OCI-M1 (cell line): ENCODE measurements at places on chromosomes 3 and 15.
A peak's percentile ranks its signal among the peaks of the same experiment; 100 is the strongest.

GRCh38 chr3:195119461-195120266 is 151.3 kb downstream of the XXYLT1 start:
- no peak for DNase-seq

- DNase-seq: peak; percentile 8
Observed at GRCh38 chr15:97200161-97200560, 760.3 kb upstream of the ARRDC4 start.

DNA sequence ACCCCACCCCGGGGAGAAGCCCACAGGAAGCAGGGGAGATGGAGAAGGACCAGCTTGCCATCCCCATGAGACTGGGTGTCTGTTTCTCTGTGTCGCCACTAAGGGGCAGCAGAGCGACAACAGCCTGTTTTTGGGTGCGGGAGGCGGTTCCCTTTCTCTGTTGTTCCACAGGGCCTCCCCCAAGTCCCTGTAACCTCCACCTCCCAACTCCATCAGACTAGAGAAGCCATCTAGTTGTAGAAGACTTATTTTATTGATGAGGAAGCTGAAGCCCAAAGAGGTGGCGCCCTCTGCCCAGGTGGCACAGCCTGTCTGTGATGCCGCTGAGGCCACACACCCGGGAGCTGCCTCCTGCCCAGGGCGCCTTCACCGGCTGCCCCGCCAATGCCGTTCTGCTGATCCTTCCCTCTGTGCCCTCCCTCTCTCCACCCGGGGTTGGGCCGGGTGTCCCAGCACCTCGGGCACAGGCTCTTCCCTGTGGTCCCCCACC is 3.9 kb upstream of the CCDC9B start:
- peak; percentile 63 for DNase-seq

DNA sequence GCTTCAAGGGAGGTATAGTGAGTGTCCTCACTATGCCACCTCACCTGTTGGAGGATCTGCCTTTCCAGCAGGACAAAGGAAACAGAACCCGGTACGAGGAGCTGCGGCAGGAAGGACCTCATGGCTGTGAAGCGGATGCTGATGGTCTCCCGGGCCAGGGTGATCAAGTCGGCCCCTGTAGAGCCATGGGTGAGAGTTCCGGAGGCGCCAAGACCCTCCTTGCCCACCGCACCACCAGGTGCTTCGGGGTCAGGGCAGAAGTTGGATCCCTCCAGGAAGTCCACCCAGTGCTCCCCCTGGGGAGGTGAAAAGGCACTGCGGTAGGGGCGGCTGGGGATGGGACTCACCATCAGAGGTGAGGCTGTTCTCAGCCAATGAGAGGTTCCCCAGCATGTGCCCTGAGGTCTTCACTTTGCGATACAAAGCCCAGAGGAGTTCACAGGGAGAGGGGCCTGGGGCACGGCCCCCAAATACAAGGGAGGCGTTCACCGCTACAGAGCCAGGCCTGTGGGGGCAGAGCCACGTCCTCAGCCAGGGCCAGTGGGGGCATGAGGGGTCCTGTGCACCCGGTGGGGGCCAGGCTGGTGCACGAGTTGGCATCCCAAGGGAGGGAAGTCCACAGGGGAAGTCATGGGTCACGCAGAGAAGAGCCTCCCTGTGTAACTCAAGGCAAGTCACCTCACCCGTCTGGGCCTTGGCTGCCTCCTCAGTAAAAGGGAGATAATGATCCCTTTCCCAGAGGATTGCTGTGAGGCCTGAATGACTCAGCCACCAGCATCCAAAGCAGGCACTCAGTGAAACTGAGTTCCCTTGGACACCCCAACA is 27.7 kb downstream of the C15orf39 start:
- no peak for DNase-seq

GRCh38 chr3:42148982-42149432 is 57.9 kb downstream of the TRAK1 start:
- DNase-seq: no peak

DNA sequence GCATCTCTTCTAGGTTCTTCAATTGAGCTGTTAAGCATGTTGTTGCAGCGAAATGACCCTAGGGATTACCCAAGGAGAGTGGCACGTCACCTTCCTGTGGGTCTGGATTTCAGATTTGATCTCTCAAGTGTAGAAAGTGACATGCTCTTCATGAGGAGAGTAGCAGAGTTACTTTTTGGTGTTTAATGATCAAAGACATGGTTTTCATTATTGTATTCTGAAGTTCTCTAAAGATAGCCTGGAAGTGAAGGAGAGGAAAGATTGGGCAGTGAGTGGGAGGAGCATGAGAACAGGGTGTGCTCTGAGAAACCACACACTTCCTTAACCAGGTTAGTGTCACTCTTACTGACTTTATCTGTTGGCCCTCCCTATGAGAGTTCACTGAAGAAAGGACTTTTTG is 153.6 kb downstream of the AKAP13 start:
- peak; percentile 64 for DNase-seq

GRCh38 chr3:16595778-16596177 is 9.4 kb downstream of the DAZL start:
- no peak for DNase-seq

GRCh38 chr3:67819447-67819846 is 165.0 kb upstream of the SUCLG2 start:
- peak; percentile 0 for DNase-seq

DNA sequence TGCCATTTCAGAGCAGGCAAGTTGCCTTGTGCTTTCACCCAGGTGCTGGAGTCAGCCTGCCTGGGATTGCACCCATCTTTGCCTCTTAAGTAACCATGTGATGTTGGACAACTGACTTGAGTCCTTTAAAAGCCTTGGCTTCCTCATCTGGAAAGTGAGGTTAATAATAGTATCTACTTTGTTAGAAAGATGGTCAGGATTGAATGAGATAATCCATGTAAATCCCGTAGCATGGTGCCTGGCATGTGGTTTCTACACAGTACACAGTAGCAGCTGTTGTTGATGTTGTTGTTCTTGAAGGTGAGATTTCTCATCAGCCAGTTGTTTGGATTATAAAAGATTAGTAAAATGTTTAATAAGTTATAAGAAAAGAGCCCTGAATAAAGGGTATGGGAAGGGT is 48.8 kb downstream of the PSMD6 start:
- DNase-seq: no peak

DNA sequence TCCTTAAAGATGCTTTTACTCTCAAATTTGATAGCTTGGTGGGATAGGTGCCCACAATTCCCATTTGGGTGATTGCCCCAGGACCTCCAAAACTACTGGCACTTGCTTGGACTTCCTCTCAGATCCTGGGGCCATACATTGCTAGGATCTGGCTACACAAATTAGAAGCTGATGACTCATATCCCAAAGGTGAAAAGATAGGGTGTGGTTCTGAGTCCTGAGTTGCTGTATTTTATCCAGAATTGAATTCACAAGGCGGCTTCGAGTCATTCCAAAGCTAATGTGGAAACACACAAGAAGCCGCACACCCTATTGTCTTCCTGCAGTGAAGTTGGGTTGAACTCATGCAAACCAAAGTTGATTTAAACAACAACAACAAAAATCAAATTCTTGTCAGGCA is 53.4 kb downstream of the DUT start:
- no peak for DNase-seq

DNA sequence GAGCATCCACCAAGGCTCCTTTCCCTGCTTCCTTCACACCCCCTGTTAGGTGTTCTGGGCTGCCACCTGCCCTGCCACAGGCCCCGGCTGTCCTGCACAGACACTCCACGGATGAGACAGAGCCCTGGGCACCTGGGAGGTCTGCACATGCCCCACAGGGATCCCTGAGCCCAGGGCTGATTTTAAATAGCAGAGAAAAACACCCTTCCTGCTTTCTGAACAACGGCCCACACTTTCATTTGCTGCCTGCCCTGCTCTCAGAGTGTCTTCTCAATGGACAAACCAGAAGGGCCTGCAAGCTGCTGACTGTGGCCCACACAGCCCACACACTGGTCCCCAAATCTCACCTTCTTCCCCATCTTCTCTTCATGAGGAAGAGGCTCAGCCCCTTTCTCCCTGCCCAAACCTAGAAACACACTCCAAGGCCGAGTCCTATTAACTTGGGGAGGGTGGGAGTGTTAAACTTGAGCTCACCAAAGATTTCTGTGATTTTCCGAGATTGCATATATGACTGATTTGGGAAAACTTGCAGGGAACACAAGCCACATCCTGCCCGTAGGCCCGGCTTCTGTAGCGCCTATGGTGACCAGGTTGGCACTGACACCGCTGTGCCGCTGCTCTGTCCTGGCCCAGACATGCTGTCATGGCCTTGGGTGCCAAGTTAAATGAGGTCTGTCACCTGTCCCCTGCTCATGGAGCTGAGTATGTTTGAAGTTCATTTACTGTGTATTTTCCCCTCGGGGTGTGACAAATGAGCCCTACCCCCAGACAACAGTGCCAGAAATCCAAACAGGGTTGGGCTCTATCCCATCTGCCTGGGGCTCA is 47.2 kb upstream of the KLF13 start:
- DNase-seq: no peak

DNA sequence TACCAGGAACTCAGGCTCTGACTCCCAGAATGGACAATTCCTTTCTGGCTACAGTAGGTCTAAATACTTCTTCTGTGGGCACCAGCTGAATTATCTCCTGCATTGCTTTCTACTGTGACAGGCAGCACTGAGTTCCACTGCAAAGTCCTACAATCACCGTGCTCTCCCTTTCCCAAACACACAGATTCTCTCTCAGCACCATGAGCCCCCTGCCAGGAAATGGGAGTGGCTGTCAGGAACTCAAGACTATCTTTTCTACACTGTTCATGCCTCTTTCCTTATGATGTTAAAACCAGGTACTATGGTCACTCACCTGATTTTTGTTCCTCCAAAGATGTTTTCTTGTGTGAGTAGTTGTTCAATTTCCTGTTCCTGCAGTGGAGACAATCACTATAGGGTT is 383.4 kb downstream of the EPHA6 start:
- no peak for DNase-seq

GRCh38 chr3:60303160-60303559 is 948.1 kb downstream of the FHIT start:
- no peak for DNase-seq
